ENCODE measurements at places on chromosomes 11 and 22. TPM values are rescaled to one million over a fixed set of nuclear protein-coding genes. Genes with fewer than 3 reads are reported as not detected.
A peak's percentile ranks its signal among the peaks of the same experiment; 100 is the strongest.

DNA sequence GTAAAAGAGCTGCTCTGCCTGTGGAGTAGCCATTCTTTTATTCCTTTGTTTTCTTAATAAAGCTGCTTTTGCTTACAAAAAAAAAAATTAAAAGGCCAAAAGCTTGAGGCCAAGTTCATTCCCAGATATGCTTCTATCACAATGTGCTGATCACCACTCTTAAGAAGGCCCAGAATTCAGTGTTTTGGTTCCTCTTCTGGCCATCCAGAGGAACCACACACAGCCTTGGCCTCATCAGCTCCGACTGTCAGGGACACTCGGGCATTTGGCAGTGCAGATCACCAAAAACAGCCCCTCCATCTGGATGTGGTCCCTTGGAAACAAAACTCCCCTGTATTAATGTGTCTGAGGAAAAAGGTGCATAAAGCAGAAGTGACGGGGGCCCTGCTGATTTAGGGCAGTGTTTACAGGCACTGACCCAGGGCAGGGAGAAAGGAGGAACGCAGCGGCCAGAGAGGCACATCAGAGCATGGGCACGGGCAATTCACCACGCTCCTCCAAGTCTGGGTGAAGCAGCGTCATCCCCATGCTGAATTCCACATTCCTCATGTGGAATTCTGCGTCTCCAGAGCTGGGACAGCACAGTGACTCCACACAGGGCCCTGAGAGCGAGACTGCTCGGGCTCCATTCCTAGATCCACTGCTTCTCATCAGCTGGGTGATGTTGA is 17.7 kb downstream of the POLDIP3 start:
- no peak for DNase-seq

DNA sequence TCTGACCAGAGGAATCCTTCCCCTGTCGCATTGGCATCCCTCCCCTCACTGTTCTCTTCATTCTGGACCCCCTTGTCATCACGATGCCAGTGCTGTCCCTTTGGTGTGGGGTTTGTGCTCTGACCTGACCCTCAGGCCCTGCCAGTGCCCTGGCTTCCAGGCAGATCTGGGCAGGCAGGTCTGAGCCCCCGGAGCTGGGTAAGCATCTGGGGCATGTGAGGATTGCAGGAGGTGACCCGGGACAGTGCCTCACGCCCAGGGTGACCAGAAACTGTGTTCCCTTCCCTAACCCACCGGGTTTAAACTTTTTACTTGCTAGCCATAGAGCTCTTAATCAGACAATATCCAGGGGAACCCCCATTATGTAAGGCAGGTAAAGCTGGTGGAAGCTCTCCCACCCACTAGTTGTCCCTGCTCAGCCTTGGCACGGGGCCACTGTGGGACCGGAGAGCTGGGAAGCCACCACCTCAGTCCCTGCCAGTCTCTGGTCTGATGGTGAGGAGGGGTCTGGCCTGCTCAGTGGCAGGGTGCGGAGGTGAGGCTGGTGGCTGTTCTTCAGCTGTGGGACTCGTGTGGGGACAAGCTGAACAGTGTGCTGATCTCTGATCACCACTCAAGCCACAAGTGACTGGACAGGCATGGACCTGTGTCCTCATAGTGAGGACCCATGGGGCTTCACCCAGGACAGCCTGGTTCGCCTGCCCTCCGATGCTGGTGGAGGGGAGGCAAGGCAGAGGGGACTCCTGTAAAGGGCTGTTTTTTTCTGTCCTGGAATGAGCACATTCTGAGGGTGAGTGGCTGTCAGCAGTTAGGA is 38.0 kb downstream of the BCR start:
- DNase-seq, result no peak

- peak; percentile 38 for DNase-seq
Measured at GRCh38 chr11:45646275-45646927, 19.0 kb downstream of the CHST1 start.

- DNase-seq, result no peak
Measured at GRCh38 chr11:112882494-112883381, 78.5 kb upstream of the NCAM1 start.

GRCh38 chr22:27388090-27388600 is 413.4 kb downstream of the MN1 start:
- no peak for DNase-seq

DNA sequence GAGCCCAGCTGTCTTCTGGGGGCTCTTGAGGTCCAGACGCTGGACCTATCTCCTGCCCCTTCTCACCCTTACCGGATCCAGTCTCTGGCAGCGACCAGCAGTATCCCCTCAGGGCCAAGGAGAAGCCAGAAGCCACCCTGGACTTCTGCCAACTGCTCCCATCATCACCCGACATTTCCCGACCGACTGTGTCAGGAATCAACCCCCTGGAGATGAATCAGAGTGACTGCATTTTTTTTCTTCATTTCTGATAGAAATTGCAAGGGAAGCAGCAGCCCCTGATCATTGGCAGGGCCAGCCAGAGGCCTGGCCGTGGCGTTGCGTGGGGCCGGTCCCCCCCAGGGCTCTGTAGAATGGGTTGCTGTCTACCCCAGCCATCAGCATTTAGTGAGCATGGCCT is 5.2 kb upstream of the LIF start:
- DNase-seq, result no peak

GRCh38 chr22:45504373-45505341 is 2.0 kb downstream of the FBLN1 start:
- no peak for DNase-seq

- DNase-seq, result no peak
Measured at GRCh38 chr22:32199341-32199740, 5.5 kb downstream of the RFPL2 start.

DNA sequence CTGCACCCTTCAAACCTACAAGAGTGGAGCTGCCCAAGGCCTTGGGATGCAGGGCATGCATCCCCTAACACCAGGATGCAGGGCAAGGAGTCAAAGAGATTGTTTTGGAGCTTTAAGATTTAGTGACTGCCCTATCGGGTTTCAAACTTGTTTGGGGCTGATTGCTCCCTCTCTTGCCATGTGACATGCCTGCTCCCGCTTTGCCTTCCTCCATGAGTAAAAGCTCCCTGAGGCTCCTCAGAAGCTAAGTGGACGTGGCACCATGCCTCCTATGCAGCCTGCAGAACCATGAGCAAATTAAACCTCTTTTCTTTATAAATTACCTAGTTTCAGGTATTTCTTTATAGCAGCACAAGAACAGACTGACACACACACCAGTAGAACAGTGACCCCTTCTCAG is 15.8 kb upstream of the CSF2RB start:
- no peak for DNase-seq

- no peak for DNase-seq
Measured at GRCh38 chr11:72389116-72389515, 45.2 kb downstream of the CLPB start.

- no peak for DNase-seq
Measured at GRCh38 chr11:65615950-65616574, 486 bp downstream of the PCNX3 start.

- DNase-seq, result no peak
Measured at GRCh38 chr11:10797001-10797400, 11.7 kb downstream of the EIF4G2 start.

DNA sequence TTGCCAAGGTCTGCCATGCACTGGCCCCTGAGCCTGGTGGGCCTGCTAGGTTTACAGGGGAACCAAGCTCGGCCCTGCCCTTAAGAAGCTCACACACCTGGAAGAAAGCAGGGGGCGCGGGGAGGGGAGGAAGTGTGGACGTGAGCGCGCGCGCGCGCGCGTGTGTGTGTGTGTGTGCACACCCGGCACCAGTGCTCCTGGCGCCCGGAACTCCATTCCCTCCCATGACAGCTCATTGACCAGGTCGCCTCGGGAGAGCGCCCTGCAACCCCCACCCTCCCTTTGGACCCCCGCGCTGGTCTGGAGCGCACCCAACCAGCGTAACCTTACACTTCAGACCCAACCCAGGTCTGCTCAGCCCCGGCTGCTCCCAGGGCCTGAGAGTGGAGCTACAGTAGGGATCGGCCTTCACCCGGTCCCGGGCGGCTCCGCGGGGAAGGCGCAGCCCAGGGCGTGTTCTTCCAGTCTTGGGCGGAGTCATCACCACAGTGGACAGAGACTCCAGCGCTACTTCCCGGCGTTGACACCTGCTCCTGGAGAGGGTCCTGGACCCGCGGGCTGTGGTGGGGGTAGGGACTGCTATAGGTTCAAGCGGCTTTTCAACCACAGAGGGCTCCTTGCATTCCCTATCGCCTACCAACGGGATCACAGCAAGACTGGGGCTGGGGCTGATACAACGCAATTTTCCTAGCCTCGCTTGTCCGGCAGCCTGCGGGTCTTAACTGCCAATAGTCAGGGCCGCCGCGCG is 1.5 kb downstream of the GALNT18 start:
- peak; percentile 21 for DNase-seq

DNA sequence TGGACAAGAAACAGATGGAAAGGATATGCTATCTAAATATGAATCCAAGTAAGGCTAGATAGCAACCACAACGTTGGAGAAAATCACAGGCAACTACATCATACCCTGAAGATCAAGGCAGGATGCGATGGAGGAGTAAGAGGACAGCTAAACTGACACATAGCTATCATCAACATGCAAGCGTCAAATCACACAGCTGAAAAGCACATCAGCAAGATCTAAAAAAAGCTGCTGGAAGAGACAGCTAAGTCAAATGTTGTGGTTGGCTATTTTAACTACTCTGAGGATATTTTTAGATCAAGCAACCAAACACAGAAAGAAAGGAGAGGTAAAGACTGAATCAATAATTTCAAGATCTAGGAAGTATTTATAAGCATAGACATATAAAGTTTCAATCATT is 466.9 kb downstream of the BRD1 start:
- no peak for DNase-seq

DNA sequence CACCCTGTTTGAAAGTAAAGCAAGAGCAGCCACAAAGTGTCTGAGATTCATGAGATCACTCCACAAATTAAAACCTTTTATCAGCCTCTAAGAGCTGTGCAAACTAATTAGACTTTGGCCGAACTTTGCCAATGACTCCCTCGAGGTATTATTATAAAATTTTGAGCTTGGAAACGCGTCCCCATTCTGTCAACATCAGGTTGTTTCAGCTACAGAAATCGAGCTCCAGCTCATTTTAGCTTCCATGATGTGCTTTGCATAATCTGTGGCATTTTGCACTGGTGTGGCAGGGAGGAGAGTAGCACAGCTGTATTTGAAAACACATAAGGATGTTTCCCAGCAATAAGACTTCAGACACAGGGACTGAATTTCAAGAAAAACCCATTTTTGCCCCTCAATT is 872.2 kb downstream of the NTM start:
- no peak for DNase-seq

- DNase-seq, result no peak
Measured at GRCh38 chr11:72771507-72771906, 19.3 kb upstream of the ARAP1 start.

DNA sequence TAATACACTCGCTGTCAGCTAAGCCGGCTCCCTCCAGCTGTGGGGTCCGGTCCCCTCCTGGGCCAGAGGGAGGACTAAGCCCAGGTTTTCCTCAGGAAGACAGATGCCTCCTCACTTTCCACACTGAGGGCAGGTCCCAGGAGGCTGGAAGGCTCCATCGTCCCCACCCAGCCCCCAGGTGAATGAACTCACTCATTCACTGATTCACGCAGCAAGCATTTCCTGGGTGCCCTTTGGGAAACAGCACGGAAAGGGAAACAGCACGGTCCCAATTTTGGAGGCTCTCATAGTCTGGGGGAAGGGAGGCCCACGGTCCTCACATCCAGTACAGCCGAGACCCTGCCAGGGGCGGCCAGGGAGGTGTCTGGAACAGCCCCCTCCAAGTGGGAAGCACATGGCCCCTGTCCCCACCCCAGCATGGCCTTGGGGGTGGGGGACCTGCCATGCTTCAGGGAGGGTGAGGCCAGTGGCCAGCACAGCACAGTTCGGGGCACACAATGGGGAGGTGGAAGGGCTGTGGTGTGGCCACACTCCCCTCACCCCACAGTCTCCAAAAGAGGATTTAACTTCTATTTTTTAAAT is 9.3 kb upstream of the TH start:
- no peak for DNase-seq

DNA sequence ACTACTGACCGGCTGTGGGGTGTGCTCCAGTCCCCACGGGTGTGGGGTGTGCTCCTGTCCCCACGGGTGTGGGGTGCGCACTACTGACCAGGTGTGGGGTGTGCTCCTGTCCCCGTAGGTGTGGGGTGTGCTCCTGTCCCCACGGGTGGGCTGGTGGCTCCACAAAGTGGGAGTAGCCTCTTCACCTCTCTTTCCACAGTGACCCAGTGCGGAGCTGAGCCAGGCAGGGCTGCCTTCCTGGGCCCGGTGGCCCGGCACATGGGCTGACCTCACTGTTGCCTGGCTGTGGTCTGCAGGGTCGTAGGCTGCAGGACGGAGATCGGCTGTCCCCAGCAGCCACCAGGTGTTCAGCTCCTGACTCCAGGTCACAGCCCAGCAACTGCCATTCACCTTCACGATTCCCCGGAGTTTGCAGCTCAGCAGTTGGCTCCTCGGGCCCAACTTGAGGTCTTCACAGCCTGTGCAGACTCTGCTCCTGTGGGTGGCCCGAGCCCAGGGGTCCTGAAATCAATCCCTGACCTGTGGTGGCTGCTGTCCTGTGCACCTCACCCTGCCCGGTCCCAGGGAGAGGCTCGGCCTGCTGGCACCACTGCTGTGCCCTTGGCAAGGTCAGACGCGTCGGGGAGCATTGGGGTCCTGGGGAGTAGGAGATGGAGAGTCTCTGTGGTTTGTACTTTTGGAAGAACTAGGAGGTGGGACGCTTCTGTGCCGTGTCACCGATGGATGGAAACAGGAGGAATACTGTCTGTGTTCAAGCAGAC is 414.3 kb downstream of the TBC1D22A start:
- no peak for DNase-seq

DNA sequence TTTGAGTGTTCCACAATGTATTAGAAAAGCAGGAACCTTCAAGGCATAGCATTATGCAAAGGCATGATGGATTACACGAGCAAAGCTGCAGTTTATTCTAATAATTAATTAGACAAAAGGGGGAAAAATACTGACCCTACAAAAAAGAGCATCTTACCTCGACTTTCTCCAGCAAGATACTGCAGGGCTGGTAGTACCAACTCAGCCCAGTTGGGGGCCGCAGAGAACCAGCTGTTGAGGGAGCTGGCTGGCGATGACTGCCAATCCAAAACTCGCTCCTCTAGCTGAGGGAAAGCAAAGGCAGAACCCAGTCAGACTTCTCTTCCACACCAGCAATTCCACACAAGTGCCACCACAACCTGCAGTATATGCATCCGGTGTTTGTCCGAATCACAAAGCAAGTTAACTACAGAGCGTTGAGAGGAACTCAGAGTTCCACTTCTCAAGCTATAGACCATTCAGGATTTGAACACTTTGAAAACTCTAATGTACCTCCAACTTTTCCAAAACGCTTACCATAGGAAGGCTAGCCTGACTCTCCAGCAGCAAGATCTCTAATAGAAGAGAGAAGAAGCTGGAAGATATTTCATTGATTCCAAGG is 13.7 kb downstream of the NFRKB start:
- peak; percentile 82 for DNase-seq

PAMR1 gene
- not detected for total RNA-seq

GDPD4 gene
- total RNA-seq, result not detected

TRPM5 gene
- total RNA-seq, result 1.7 TPM

DDTL gene
- 2.8 TPM for total RNA-seq

C22orf42 gene
- not detected for total RNA-seq

RPLP2 gene
- total RNA-seq, result 1,915 TPM
